Type B pancreatic cell (in vitro differentiated cells): ENCODE measurements at places on chromosomes 3 and 15. TPM values are rescaled to one million over a fixed set of nuclear protein-coding genes. Genes with fewer than 3 reads are reported as not detected.

The HIGD2B gene
- not detected in 2 replicates for total RNA-seq

The CIDEC gene
- 0.60 and 1.6 TPM in 2 replicates for total RNA-seq

The TNFAIP8L3 gene
- total RNA-seq = 8.2 and 16.9 TPM in 2 replicates

The SPG21 gene
- 77.0 and 80.7 TPM in 2 replicates for total RNA-seq

The SCG5 gene
- 93.1 and 127 TPM in 2 replicates for total RNA-seq

The PRR20G gene
- not detected in 2 replicates for total RNA-seq

DNA sequence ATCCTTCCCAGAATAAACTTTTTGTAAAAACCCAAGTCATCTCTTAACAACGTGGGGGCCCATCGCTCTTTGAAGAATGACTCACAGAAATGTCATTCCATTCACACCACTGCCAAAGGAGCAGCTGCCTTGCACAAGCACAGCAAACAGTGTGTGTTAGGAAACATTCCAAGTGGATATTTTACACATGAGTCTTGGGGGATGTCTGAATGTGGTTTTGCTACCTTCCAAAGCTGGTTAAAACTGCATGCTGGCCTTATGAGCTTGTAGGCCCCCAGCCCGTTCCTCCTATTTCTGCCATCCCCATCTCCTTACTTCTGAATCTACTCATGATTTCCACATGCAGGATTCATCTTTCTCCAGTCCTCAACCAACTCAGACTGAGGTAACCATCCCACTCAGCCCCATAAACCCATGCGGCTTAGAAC is 130.8 kb downstream of the CPNE4 start:
- no peak for DNase-seq

GRCh38 chr3:49020330-49021212 is 1.4 kb upstream of the NDUFAF3 start:
- no peak for DNase-seq

DNA sequence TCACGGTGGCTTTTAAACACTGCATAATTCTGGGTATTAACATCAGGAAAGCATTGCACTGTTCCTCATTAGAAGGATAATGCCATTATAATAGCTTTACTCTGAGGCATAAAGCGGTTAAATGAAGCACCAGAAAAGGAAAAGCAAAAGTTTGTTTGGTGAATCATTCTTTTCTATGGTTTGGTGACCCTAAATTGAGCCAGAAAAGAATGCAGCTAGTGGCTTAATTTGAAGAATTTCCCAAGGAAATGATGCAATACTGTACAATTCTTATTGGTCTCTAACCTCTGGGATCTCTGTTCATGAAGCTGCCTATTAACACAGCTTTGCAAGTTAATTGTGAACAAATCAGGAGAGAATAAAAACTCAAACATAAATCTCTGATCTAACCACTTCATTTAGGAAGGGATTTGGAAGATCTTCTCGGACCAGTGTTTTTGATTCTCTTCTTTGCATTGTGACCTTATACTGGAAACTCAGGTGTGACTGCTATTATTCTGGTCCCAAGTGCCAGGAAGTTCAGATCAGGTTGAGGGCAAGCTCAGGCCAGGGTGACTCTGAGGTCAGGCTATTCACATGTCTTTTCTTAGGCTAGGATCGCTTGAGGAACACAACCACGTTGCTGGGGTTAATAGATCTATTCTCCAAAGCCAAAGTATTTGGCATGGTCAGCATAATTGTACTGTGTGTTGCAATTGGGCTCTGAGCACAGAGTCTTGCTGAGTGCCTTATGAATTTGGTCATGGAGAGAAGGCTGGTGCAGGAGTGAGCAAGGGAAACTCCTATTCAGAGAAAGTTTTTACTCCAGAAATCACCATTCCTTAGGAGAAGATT is 11.3 kb upstream of the DLG1 start:
- no peak for DNase-seq

DNA sequence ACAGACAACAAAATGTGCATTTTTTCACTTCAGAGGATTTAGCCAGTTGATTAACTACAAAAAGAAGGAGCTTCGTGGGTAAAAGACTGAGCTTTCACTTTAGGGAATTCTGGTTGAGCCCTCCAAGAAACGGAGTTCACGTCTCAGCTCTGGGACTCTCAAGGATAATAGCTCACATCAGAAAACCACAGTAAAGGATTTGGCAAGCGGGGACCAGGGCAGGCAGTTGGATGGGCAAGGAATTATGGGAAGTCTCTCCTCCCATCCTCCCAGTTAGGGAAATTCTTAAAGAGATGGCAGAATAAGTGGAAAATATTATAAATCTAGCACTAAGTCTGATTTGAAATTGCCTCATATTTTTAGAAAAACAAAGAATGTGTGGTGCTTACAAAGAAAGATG is 188.3 kb upstream of the EOMES start:
- no peak for DNase-seq

- DNase-seq = no peak
These were observed 112.5 kb downstream of the STT3B start for GRCh38 chr3:31645256-31645655.

DNA sequence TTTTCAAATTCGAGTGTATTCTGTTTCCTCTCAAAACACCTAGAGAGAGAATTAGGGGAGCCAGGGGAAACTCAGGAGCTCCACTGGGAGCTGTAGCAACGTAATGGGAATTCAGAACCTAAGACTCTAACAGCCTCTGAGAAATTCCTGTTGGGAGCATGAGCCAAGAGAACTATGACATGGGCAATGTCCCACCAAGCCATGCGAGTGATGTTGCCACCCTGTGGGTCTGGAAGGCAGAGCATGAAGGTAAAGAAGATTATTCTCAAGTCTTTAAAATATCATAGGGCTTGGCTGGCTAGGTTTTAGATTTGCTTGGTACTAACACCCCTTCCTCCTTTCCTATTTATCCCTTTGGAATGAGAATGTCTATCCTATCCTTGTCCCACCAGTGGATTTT is 392.6 kb upstream of the ADAMTS9 start:
- no peak for DNase-seq

DNA sequence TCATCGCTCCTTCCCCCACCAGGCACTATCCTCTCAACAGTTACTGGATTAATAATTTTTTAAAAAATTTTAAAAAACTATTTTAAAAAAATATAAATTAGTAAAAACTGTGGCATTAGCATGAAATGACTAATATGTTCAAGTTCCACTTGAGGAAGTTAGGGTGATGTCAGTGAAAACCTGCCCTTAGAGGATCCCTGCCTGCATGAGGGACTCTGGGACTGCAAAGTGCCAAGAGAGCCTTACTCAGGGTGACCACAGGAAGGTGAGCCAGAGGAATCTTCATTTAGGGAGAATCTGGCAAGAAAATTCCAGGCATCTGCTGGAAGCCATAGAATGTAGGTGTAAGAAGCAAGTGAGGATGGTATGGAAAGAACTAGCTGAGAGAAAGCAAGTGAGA is 157.7 kb upstream of the BCL6 start:
- DNase-seq = no peak

DNA sequence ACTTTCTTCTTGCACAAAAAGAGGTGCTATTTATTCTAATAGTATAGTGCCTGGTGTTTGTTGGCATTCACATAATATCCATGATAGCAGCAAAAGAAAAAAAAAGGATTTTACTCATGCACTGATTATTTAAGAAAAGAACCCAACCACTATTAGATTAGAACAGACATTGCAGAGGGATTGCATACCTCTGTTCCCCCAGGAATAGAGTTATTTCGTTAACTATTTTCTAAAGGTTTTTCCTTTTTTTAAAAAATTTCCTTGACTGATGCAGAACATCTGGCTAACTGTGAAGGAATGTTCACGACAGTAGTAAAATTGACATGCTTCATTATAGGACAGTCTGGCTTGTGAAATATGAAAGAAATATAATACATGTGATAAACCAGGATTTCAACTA is 136.6 kb upstream of the PTX3 start:
- no peak for DNase-seq

DNA sequence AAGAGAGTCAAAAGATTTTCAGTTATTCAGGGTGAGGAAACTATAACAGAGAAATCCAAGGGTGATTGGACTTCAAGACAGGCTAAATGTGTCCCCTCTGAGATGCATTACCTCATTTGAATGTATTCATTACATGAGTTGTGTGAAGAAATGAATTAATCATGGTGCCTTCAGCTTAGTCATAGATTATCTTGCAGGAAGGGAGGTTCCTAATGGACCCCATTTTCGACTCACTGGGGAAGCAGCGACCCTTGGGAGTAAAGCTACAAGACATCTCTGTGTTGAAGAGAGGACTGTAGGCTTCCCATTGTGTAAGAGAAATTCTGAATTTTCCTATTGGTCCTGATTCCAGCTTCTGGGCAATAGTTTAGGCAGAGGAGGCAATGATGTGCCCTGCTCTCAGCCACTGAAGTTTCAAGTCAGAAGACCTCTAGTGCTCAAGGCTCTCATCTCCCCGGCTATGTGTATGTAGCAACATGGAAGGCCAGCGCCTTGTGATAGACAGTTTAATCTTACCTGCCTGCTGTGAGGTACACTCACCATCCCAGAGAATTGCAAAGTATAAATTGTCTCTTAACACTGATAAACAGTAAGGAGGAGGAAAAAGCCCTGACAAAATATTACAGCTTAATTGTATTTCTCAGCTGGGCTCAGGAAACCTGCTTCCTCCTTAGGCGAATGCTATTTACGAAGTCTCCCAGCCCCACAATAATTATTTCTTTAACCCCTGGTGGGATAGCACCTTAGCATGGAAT is 133.8 kb downstream of the PDCD6IP start:
- DNase-seq = no peak

DNA sequence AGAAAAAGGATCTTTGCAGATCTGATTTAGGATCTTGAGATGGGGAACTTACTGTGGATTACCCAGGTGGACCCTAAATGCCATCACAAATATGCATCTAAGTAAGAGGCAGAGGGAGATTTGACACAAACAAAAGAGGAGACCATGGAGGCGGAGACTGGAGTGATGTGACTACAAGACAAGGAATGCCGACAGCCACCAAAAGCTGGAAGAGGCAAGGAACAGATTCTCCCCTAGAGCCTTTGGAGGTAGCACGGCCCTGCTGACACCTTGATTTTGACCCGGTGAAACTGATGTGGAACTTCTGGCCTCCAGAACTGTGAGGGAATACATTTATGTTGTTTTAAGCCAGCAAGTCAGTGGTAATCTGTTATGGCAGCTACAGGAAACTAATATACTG is 44.0 kb downstream of the GASK1A start:
- no peak for DNase-seq

DNA sequence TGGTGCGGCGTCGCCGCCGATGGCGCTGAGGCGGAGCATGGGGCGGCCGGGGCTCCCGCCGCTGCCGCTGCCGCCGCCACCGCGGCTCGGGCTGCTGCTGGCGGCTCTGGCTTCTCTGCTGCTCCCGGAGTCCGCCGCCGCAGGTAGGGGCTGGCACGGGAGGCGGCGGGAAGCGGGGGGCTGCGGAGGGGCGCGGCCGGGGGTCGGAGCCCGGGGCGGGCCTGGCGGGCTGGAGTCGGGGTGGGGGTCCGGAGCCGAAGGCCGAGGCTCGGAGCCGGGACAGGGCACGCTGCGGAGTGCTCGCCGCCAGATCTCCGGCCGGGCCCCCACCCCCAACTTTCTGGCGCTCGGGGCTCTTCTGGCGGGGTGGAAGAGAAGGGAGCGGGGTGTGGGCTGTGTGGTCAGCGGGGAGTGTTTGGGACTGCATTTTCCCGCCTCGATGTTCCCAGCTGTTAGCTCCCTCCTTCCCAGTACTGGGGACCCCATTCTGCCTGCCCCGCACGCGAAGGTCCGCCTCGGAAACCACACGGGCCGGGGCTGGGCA is 299 bp downstream of the TYRO3 start:
- no peak for DNase-seq

- no peak for DNase-seq
These were observed 36.6 kb downstream of the RFX7 start for GRCh38 chr15:56207092-56207491.

DNA sequence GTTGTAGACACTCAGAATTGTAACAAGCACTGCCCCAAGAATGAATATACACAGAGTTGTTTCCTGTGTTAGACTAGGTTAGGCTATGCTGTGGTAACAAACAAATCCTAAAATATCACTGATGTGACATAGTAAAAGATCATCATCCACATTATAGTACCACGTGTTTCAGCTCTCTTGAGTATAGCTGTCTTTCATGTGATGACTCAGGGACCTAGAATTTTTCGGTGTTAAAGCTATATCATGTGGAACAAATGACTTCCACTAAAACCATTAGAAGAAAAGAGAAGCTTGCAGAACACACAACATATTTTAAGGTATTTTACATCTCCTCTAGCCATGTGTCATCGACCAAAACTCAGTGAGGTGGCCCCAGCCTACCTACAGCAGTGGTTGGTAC is 307.9 kb upstream of the RBMS3 start:
- DNase-seq = no peak

DNA sequence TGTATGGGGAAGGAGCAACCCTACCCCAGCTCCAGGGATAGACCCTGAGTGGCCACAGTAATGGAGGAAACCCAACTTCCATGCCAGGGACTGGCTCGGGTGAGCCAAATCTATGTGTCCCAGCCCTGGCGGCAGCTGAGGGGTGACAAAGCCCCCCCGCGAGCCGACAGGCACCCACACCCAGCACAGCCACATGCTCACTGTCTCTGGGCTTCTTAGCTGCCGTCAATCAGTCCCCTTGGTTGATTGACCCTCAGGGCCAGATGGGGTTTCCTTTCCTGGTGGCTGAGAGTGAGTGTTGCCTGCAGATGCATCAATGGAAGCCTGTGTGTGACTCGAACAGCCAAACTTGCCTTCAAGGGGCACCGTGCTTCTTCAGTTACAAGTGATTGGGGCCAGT is 2.1 kb upstream of the OCA2 start:
- peak; percentile 58 for DNase-seq

DNA sequence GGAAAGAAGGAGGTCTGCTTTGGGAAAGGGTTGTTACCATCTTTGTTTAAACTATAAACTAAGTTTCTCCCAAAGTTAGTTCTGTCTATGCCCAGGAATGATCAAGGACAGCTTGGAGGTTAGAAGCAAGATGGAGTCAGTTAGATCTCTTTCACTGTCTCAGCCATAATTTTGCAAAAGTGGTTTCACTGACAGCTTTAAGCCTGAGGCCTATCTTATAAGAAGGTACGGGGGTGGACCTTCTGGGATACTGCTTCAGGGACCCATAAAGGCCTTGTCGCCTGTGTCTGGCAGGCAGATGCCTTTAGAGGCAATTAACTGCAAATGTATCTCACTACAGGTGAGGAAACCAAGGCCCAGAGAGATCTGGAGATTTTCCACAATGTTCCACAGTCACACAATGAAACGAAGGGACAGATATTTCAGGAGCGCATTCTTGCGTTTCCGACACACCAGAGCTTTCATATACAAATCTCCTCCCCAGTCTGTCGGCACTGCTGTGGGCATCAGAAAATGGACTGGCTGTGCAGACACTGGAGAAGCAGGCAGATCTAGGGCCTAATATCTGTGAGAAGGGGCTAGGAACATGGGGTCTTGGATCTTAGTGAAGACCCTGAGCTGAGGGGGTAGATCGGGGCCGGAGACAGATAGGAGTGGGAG is 169.5 kb upstream of the SMAD3 start:
- DNase-seq = peak; percentile 18

GRCh38 chr3:100966049-100966491 is 27.2 kb downstream of the ABI3BP start:
- DNase-seq = no peak
